ENCODE measurements at places on chromosomes 7 and 10.

DNA sequence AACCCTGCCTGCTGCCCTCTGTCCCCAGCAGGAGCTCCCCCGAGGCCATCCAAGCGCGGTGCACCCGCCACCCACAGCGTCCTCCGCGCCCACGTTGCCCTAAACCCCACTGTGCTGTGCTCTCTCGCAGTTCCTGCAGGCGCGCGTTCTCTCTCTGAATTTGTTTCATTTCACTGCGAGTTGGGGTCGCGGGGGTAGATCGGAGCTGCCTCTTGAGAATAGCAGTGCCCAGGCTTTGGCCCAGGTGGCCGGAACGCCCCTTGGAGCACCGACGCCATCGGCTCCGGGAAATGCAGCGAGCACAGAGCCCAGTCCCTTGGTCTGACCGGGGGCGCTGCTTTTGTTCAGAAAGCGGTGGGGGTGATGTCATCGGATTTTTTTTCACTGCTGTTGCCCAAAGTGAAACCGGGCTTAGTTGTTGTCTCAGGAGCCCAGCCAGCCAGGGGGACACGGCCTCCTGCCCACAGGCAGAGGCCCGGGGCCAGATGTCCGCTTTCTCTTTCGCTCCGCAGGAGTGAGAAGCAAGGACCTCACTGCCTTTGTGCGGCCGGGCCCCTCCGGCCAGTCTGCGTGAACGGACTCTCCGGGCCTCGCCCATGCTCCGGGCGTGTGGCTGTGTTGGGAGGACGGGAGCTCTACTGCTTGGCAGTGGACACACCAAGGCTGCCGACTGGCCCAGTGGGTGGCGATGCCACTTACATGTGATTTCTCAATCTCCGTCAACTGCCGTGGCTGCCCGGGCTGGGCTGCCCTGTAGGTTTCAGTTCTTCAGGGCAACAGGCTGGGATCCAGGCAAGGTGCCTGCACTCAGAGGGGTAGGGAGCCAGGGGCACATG lies 43.1 kb downstream of the FOXK1 start:
- DNase-seq, result peak; percentile 91

DNA sequence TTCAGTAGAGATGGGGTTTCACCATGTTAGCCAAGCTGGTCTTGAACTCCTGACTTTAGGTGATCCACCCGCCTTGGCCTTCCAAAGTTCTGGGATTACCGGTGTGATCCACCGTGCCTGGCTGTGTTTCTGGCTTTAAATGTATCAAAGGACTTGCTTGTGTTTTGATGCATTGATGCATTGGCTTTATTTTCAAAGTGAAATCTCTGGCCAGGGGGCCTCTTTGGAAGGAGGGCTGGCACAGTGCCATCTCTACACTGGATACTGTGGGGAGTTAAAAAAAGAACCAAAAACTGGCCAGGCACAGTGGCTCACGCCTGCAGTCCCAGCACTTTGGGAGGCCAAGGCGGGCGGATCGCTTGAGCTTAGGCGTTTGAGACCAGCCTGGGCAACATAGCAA lies 16.0 kb downstream of the MNX1 start:
- DNase-seq, result no peak

- DNase-seq, result no peak
Observed at GRCh38 chr7:145645135-145645515, 471.5 kb upstream of the CNTNAP2 start.

- no peak for DNase-seq
Observed at GRCh38 chr7:2029211-2029905, 203.4 kb downstream of the MAD1L1 start.

DNA sequence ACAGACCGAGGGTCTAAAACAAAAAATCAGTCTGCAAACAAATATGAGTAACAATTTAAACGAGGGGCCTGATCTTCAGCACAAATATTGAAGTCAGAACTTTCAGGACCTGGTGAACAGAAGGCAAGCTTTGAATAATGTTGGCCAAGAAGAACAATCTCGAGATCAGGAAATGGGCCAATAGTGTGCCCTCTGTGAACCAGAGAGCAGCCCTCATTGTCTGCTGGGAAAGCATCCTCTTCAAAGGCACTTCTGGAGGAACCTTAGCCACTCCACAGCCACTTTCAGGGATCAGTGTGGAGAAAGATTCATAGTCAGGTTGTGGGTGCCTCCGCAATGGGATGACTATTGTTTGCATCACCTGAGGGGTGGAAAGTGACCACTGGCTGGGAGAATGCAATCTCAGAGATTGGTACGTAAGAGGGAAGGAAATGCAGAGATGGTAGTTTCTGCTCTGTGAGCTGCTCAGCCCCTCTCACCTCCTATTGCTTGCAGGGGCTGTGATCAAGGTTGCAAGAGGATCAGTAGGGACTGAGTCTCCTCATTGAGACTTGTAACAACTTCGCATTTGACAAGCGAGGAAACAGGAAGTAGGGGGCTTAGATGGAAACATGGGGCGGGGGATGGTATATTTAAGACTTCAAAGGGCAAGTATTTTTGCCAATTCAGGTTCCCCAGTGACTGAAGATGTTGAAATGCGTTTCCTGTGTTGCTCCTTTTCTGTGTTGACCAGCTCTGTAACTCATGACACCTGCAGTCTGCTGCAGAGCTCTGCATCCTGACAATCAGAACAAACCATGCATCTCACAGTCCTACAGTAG lies 28.4 kb upstream of the IFRD1 start:
- no peak for DNase-seq

DNA sequence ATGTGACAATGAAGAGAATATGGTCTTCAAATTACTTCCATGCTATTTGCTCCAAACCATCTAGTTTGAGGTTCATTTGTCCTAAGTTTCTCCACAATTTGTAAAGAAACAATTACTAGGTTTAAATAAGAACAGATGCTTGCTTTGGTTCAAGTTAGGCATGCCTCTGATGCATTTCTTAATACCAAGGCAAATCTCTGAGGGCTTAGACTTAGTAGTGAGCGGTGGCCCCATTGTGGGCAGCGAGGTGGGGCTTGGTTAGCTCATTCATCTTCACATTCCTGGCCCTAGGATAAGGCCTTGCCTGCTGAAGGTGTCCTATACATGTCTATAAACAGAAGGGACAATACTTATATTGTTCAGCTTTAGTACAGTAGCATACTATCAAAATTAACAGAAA lies 52.4 kb upstream of the RHEB start:
- peak; percentile 61 for DNase-seq

GRCh38 chr7:146022776-146023175 lies 93.8 kb upstream of the CNTNAP2 start:
- no peak for DNase-seq

DNA sequence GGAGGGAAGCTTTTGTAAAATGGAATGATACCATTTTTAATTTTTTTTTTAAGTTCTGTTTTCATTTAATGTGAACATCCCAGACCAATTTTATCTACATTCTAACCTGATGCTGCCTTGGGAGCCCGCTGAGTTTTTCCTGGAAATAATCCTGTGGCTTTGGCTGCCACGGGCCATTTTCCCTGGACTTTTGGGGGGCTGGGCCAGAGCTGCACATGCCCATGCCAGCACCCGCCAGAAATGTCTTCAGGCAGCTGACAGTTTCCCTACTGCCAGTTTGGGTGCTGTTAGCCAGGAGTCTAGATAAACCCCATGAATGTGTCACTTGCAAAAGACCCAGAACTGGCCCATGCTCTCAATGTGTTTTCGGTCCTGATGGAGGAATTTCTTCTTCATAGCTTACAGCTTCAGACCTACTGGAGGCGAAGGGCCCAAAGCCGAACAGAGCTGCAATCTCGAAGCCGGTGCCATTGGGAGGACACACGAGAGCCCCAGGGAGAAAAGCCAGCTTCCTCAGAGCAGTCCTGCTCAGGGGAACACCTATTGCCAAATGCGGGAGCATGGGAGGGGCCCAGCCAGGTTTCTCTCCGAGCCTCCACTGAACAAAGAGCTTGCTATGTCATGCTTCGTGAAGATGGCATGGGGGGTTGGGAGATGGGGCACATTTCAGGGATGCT lies 444.2 kb upstream of the MKI67 start:
- no peak for DNase-seq

DNA sequence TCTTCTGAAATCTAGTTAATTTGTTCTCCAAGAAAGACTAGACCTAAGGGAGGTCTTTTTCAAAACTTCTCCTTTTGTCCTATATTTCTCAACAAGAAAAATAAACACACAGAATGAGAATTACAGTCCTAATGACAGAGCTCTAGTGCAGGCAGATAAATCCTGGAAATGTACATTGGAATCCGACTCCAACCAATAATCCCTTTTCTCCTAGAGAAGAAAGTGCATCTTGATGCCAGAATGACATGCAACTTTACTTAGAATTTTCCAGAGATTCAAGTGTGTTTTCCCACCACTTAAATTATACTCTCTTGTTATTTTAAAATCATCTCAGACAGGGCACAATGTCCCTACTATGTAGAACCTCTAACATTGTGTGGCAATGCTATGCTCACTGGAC lies 68.2 kb downstream of the MET start:
- no peak for DNase-seq

DNA sequence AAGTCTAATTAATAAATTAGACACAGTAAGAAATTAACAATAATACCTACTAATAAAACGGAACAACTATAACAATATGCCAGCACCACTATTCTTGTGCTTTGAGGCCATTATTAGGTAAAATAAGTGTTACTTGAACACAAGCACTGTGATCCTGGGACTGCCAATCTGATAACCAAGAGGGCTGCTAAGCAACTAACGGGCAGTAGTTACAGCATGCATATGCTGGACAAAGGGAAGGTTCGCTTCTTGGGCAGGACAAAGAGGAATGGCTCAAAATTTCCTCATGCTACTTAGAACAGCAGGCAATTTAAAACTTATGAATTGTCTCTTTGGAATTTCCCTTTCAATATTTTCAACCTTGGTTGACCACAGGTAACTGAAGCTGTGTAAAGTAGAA lies 718.6 kb downstream of the SORCS3 start:
- DNase-seq, result no peak

DNA sequence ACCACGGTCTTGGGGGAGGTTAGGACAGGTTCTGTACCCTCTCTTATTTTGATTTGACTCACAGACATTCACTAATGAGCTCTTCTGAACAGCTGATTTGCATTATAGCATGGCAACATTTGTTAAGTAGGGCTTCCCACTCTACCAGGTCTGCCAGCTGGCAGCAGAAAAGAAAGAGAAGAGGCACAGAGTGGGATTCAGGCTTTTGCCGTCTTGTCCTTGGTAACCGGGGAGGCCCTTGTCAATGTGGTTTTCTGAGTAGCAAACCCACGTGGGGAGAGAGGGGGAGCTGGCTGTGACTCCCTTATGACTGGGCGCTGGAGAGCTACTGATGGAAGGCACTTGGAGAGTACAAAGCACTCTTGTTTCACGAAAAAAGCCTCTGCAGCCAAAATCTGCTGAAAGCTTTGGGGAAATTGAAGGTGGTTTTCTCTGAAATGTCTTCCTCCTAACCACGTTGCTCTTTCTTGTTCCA lies 355.3 kb upstream of the GALNT17 start:
- peak; percentile 51 for DNase-seq

DNA sequence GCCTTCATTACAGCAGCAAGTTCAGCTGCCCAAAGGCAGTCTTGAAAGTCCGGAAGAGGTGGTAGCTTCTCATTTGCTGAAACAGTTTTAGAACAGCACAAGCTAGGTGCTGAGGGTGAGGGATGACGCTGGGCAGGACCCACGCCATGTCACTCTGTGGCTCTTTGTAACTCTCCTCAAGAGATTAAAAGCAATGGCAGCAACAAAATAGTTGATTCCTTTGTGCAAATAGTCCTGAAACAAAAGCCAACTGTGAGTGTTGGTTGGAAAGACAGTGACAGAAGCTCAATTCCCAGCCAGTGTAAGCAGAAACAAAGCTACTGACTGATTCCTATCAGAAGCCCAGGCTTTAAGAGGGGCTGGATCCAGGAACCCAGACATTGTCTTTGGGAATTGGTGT lies 47.6 kb upstream of the AQP1 start:
- no peak for DNase-seq

- no peak for DNase-seq
Observed at GRCh38 chr10:84818961-84819360, 490.6 kb downstream of the CCSER2 start.

GRCh38 chr10:117796130-117796745 lies 250.5 kb downstream of the RAB11FIP2 start:
- DNase-seq, result no peak

DNA sequence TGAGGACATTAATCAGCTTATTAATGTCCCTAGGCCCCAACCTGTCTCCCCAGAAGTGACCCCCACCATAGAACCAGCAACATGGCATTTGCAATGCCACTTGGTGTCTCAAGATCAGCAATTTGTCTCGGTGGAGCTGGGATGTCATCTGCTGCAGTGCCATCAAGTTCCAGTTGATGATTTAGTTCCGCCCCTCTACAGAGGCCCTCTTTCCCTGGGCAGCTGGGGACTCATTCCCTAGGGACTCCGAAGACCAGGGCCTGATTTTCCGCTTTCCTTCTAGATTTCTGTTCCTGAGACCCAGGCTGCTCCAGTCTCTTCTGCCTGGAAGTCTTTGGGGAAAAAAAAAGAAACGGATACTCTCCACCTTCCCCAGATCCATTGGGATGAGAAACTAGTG lies 122.5 kb upstream of the NANOS1 start:
- DNase-seq, result no peak

DNA sequence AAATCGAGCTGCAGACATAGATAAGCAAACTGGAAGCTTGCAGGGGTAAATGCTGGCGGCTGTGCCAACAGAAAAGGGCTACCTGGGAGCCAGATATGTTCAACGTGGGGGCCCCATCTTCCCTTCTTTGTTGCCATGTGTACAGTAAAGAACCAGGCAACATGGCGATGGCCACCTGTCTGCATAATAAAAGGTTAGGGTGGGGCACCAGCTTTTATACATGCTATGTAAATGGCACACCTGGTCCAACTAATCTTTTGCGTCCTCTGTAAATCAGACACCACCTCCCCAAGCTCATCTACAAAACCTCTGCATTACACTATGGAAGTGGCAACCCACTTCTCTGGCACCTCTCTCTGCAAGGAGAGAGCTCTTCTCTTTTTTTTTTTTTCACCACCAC lies 13.9 kb downstream of the BUD31 start:
- DNase-seq, result no peak

- DNase-seq, result no peak
Observed at GRCh38 chr10:114823077-114823463, 1.5 kb downstream of the FHIP2A start.

- DNase-seq, result peak; percentile 75
Observed at GRCh38 chr7:139035586-139036353, at the start of gene ZC3HAV1L. TSS of gene ZC3HAV1L (minus strand) at chr7:139036042. CDS start at chr7:139036017, 25 bp downstream.

- no peak for DNase-seq
Observed at GRCh38 chr7:154873500-154874121, 129.3 kb downstream of the PAXIP1 start.

DNA sequence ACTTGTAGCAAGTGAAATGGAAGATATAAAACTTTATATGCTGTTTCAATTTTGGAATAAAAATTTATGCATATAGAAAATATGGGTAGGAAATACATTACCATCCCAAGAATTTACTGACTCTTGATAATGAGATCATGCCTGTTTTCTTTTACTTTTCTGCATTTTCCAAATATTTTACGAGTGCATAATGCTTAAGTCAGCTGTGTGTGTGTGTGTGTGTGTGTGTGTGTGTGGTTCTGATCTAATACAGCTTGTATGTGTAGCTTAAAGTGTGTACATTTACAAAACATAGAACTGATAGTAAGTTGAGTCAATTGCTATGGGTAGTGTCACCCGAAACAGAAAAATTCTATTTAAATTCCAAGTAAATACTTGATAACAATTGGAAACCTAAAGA lies 315.9 kb upstream of the LRRN3 start:
- DNase-seq, result no peak

Measured in myocyte (in vitro differentiated cells).